Thoracic aorta (tissue), 2 donors: ENCODE measurements at places on chromosomes 7 and 10. TPM values are rescaled to one million over a fixed set of nuclear protein-coding genes. Genes with fewer than 3 reads are reported as not detected.

GRCh38 chr7:50851451-50851850, 68.8 kb upstream of the GRB10 start:
- DNase-seq = no peak

- DNase-seq = no peak
Observed at GRCh38 chr10:109534193-109534592, 389.1 kb downstream of the XPNPEP1 start.

GRCh38 chr7:151201751-151202150, 8.5 kb downstream of the H2BK1 start:
- DNase-seq = no peak

Gene SLK
- 91.2 TPM for total RNA-seq
